A549 treated with RU486 at 1 μM for 4 hours (cell line): ENCODE measurements at places on chromosomes 6 and 20. TPM values are rescaled to one million over a fixed set of nuclear protein-coding genes. Genes with fewer than 3 reads are reported as not detected.

Gene CYP21A2
- not detected in 5 replicates for total RNA-seq

Gene OPRM1
- not detected in 5 replicates for total RNA-seq

Gene LGSN
- total RNA-seq = 2.7 to 3.8 TPM (median 3.2 TPM) in 5 replicates

Gene PSMB9
- 13.9 to 21.8 TPM (median 18.1 TPM) in 5 replicates for total RNA-seq

Gene B3GAT2
- 0.01 to 0.04 TPM (median 0.02 TPM) in 4 of 5 replicates, not detected in the other for total RNA-seq

Gene SEMG1
- not detected in 5 replicates for total RNA-seq

Gene FAM229B
- 5.1 to 11.2 TPM (median 8.7 TPM) in 5 replicates for total RNA-seq

Gene PKHD1
- total RNA-seq = not detected in 5 replicates

Gene ELOVL4
- 1.2 to 1.9 TPM (median 1.6 TPM) in 5 replicates for total RNA-seq

Gene ID4
- 0.73 to 1.6 TPM (median 0.92 TPM) in 5 replicates for total RNA-seq

Gene MTFR2
- total RNA-seq = 7.7 to 13.6 TPM (median 13.1 TPM) in 5 replicates

Gene SAYSD1
- 5.6 to 6.9 TPM (median 6.1 TPM) in 5 replicates for total RNA-seq

Gene HDGFL1
- total RNA-seq = not detected in 5 replicates

Gene GGTLC1
- not detected in 5 replicates for total RNA-seq

Gene SLC13A3
- total RNA-seq = 0.03 to 0.13 TPM (median 0.06 TPM) in 3 of 5 replicates, not detected in the others

Gene TSHZ2
- not detected in 5 replicates for total RNA-seq

Gene CGA
- 0.19 to 0.29 TPM (median 0.26 TPM) in 3 of 5 replicates, not detected in the others for total RNA-seq

Gene SLC17A1
- total RNA-seq = 0.08 to 0.10 TPM in 2 of 5 replicates, not detected in the others

Gene SLC17A2
- not detected in 5 replicates for total RNA-seq

Gene PACRG
- total RNA-seq = 0.25 TPM in 1 of 5 replicates, not detected in the others

Gene GNMT
- 0.18 to 0.24 TPM (median 0.19 TPM) in 3 of 5 replicates, not detected in the others for total RNA-seq

Gene RIMS4
- total RNA-seq = 1.0 to 1.4 TPM (median 1.2 TPM) in 5 replicates

Gene DEFB125
- total RNA-seq = not detected in 5 replicates

Gene ETV7
- total RNA-seq = 0.09 to 0.24 TPM (median 0.14 TPM) in 4 of 5 replicates, not detected in the other

Gene KIAA1586
- total RNA-seq = 3.2 to 5.8 TPM (median 5.0 TPM) in 5 replicates

Gene HLA-DRA
- total RNA-seq = not detected in 5 replicates

Gene SLC22A16
- not detected in 5 replicates for total RNA-seq

Gene POFUT1
- 37.2 to 44.1 TPM (median 39.1 TPM) in 5 replicates for total RNA-seq

Gene ZSCAN12
- total RNA-seq = 1.2 to 2.0 TPM (median 1.6 TPM) in 5 replicates

Gene RPS10
- 1,988 to 2,281 TPM (median 2,050 TPM) in 5 replicates for total RNA-seq

Gene KCNB1
- 0.16 to 0.51 TPM (median 0.23 TPM) in 5 replicates for total RNA-seq

Gene ADGRG6
- 22.6 to 55.5 TPM (median 50.3 TPM) in 5 replicates for total RNA-seq

Gene BPI
- total RNA-seq = not detected in 5 replicates

Gene ULBP2
- 2.7 to 4.2 TPM (median 3.5 TPM) in 5 replicates for total RNA-seq

Gene MEP1A
- total RNA-seq = not detected in 5 replicates

Gene RFX6
- total RNA-seq = not detected in 5 replicates

Gene C20orf141
- 0.34 to 0.66 TPM (median 0.36 TPM) in 3 of 5 replicates, not detected in the others for total RNA-seq

Gene CLIC5
- not detected in 5 replicates for total RNA-seq

Gene RHAG
- total RNA-seq = 0.09 to 0.10 TPM in 2 of 5 replicates, not detected in the others

Gene NCR2
- total RNA-seq = not detected in 5 replicates

Gene PROKR2
- total RNA-seq = not detected in 5 replicates

Gene CNR1
- 0.30 to 0.66 TPM (median 0.55 TPM) in 5 replicates for total RNA-seq

Gene PTGIS
- 0.07 TPM in 2 of 5 replicates, not detected in the others for total RNA-seq

Gene WFDC12
- total RNA-seq = not detected in 5 replicates

Gene PPP1R3G
- total RNA-seq = 1.2 to 2.0 TPM (median 1.6 TPM) in 5 replicates

Gene CNKSR3
- 5.1 to 6.7 TPM (median 5.4 TPM) in 5 replicates for total RNA-seq

Gene LTB
- 0.25 to 0.57 TPM (median 0.49 TPM) in 4 of 5 replicates, not detected in the other for total RNA-seq

Gene RAB23
- total RNA-seq = 4.7 to 8.6 TPM (median 7.8 TPM) in 5 replicates

Gene KIF25
- 0.14 TPM in 1 of 5 replicates, not detected in the others for total RNA-seq

Gene COL20A1
- 0.69 to 1.8 TPM (median 0.79 TPM) in 5 replicates for total RNA-seq

Gene GRIK2
- total RNA-seq = 0.19 to 0.41 TPM (median 0.28 TPM) in 5 replicates

Gene OR2J3
- total RNA-seq = not detected in 5 replicates

Gene GRM1
- total RNA-seq = 0.05 to 0.08 TPM (median 0.06 TPM) in 4 of 5 replicates, not detected in the other

Gene MMUT
- total RNA-seq = 4.0 to 6.6 TPM (median 5.6 TPM) in 5 replicates

Gene TGM3
- 0.05 TPM in 1 of 5 replicates, not detected in the others for total RNA-seq

Gene HTR1B
- 0.07 to 0.09 TPM in 2 of 5 replicates, not detected in the others for total RNA-seq
